Choroid plexus epithelial cell (primary cell): ENCODE measurements at places on chromosomes 2 and 18.

GRCh38 chr18:21762181-21762772 is 21.7 kb downstream of the MIB1 start:
- DNase-seq: no peak

DNA sequence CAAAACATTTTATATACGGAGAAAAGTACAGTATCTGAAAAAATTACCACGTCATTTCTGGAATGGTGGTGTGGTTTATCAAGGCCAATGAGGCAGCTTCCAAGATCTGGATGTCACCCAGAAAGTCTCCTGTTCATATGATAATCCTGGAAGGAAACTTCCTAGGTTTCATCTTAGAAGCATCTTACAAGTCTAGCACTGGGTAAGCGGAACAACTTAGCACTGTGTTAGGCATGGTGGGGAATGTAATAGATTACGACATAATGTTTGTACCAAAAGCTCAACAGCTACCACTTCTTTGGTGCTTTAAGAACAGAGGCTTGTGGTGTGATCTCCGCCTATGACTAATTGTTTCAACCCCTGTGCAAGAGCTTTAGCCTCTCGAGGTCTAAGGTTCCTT is 63.1 kb upstream of the LYPD1 start:
- peak; percentile 6 for DNase-seq

DNA sequence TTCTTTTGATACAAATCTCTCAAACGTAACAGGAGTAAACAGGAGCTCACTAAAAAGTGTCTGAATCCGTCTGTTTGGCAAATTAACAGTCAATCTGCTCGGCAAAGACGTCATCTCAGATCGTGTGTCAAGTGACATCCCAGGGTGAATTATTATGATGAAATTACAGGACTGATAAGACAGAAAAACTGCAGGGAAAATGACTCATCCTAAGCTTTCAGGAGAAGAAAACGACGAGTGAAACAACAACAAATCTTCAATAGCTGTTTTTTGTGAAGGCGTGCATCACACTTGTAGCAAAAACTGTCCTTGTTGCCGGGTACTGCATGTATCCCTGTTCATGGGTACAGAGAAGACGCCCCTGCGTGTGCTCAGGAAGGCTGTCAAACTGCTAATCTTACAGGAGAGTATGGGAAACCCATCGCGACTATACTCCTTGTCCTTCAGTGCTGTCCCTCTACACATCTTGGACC is 24.9 kb downstream of the EPB41L3 start:
- DNase-seq: peak; percentile 96

GRCh38 chr2:81528852-81529480 is 1224.4 kb upstream of the LRRTM1 start:
- DNase-seq: no peak

DNA sequence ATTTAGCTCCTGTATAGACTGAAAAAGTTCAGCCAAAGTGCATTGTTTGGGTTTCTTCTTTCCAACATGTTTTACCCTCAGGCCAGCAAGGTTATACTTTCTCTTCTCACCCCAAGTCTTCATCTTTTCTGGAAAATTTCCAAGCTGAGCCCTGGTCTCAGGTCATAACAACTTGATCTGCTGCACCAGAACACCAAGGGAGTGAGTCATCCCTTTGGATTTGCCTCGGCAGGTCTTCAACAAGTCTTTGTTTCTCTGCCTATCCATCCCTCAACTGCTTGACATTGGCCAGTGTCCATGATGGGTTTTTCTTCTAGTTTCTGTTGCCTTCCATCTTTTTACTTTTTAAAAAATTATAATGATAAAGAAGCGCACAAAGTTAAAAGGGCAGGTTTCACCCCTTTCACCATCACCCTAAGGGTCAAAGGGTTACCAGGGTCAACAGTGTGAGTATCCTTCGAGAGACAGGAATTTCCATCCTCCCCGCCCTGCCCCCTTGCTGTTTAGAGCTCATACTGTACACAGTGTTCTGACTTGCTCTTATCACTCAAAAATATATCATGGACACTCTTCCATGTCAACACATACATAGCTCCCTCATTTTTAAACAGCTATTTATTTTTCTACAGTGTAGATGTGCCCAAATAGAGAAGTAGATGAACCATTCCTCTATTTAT is 5.7 kb upstream of the SPATS2L start:
- peak; percentile 83 for DNase-seq
